ENCODE measurements at places on chromosomes 3 and 15. TPM values are rescaled to one million over a fixed set of nuclear protein-coding genes. Genes with fewer than 3 reads are reported as not detected.

GRCh38 chr15:44593042-44593736, 56.2 kb downstream of the EIF3J start:
- DNase-seq: no peak

GRCh38 chr3:74288761-74289160, 325.7 kb downstream of the CNTN3 start:
- no peak for DNase-seq

DNA sequence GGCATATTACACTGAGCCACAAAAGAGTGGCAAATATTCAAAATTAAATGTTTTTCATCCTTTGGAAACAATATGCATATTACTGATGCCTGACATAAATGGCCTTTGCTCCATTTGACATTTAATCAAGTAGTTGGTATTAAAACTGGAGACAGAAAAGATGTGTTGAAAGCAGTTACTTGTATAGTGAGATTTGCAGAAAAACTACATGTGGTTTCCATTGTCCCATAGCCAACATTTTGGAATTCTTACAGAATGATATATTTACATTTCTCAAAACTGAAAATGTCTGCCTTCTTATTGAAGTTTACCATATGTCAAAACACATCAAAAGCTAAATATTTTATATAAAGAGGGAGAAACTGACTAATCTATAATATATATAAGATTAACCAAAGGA, 21.6 kb downstream of the SHOX2 start:
- no peak for DNase-seq

DNA sequence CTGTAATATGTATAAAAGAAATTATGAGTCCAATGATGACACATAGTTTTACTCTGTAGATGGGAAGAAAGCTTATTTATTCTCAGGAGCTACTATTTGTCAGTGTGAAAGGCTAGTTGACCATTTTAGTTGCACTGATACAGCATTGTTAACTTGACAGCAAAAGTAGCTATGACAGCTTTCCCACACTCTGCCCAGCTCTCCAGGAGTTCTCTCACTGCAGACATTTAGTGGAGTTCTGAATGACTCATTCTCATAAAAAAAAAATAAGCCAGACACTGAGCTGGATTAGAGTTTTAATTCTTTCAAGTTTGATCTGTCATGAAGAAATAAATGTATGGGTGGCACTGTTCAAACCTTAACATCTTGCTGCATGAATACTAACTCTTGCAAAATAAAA, 77.2 kb upstream of the CFAP20DC start:
- no peak for DNase-seq

DNA sequence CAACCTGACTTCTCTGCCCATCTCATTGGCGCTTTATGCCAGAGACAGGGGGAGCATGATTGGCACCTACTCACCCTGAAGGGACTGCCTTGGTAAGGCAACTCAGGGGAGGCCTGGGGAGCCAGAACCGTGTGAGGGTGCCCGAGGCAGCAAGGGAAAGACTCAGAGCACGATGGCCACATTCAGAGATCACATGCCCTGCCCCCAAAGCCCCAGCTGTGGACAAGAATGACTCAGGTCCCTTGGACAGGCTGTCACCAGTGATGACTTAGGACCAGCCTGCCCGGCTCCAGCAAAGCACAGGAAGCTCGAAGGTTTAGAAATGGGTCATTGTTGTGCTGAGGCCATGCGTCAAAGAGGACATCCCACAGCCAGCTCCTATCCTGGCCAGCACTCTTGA, 49.1 kb upstream of the LIMD1 start:
- no peak for DNase-seq

Gene NANOGP8
- 0.86 TPM for total RNA-seq

Gene AADAC
- not detected for total RNA-seq

DNA sequence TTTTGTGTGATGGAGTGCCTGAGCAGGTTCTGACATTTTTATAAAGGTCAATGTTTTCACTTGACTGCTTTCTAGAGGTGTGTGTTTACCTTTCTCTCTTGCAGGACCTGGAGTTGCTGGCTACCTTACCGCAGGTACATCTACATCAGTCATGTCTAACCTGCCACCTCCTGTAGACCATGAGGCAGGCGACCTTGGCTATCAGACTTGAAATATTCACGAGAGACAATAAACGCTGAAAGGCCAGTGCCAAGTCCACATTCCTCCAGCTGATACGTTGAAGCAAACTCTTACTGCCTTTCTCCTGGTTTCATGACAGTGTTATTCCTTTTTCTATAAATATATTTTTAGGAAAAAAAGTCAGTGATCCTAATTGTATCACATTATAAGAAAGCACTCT, 59.0 kb upstream of the ACKR4 start:
- no peak for DNase-seq

DNA sequence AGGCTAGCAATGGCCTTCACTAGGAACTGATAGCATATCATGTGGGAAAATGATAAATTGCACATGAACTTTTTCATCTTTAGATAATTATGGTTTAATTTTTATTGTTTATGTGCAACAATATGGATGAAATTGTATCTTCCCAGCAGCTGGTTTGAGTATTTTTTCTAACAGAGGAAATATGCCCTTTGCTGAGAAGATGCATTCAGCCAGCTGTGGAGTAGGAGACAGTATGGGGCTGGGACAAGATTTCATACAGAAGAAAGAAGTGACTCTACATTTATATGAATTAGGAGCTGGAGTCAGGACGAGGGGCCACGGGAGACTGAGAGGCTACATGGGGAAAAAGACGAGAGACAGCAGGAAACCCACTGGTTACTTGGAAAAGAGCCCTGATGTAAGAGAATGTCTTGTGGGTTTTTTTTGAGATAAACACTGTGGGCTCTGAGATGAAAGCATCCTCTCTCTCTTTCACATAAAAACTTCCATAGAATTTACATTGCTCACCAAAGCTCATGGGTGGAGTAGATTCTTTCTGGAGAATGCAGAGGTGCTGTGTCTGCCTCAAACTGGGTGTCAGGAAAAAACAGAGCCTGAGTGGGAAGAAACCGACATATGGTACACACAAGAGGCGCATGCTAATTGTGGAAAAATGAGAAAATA, 115.2 kb upstream of the PDZRN3 start:
- DNase-seq: no peak

GRCh38 chr3:173398111-173398479, 551 bp downstream of the NLGN1 start:
- no peak for DNase-seq

DNA sequence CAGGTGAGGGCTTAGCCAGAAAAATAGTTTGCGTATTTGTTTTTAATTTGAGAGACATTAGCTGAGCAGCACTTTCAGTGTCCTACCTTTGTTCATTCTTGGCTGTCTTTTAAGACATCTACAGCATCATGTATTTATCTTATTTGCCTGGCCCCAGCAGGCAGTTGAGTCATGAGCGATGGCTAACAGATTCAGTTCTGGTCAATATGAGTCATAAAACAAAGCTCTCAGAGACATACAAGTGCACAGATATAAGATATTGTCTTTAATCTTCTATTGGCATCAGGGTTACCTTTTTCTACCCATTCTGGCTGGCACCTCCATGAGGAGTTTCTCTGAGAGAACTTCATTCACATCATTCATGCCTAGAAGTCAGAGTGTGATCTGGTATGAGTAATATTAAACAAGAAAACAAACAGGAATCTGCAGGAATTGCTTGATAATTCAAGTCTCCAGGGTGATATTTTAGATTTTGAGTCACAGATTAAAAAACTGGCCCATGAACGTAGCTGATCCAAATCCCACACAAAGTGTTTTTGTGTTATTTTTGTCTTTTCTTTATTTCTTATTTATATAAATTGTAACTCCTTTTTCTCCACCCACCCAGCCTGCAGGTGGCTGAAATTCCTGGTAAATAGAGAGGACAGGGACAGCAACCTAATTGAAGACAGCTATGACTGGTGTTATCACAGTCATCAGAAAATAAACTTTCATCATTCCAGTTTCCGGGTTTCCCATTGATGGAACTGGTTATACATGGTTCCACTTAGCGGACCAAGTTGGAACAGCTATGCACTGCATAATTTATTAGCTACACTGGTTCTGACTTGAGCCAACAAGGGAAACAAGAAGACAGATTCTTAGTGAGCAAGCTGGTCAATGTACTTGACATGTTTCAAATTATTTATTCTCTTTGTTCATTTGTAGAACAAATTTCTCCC, 47.3 kb downstream of the PLSCR2 start:
- no peak for DNase-seq

Gene CCNB2
- 13.1 TPM for total RNA-seq

Gene CASR
- not detected for total RNA-seq

DNA sequence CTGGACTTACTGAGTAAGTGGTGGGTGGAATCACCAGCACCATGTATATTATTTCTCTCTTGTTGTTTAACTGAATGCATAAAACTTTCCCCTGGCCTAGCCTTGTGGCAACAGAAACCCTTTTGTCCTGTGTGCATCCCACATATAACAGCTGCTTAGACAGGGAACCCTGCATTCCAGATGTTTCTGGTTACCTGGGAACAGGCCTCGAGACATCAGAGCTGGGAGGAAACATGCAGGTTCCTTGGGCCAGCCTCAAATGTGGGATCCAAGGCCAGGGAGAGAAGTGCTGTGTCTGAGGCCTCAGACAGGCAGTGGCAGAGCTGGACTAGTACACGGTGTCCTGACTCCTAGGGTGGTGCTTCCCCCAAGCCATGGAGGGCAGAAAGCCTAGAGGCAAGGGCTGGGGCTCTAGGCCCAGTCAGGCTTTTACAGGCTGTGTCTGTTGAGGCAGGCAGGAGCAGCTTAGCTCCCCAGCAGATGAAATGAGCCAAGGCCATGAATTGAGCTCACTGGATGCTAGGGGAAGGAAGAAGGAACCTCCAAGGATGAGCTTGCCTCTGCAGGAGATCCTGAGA, 57.7 kb downstream of the ITGA11 start:
- no peak for DNase-seq

Gene CD200
- 67.9 TPM for total RNA-seq

Gene GRAMD1C
- 2.1 TPM for total RNA-seq

Gene AP3B2
- 218 TPM for total RNA-seq
